HAP-1 (cell line): ENCODE measurements at places on chromosomes 5 and 9.
A peak's percentile ranks its signal among the peaks of the same experiment; 100 is the strongest.

GRCh38 chr9:23945897-23946296 is 119.9 kb upstream of the ELAVL2 start:
- peak; percentile 7 for DNase-seq

DNA sequence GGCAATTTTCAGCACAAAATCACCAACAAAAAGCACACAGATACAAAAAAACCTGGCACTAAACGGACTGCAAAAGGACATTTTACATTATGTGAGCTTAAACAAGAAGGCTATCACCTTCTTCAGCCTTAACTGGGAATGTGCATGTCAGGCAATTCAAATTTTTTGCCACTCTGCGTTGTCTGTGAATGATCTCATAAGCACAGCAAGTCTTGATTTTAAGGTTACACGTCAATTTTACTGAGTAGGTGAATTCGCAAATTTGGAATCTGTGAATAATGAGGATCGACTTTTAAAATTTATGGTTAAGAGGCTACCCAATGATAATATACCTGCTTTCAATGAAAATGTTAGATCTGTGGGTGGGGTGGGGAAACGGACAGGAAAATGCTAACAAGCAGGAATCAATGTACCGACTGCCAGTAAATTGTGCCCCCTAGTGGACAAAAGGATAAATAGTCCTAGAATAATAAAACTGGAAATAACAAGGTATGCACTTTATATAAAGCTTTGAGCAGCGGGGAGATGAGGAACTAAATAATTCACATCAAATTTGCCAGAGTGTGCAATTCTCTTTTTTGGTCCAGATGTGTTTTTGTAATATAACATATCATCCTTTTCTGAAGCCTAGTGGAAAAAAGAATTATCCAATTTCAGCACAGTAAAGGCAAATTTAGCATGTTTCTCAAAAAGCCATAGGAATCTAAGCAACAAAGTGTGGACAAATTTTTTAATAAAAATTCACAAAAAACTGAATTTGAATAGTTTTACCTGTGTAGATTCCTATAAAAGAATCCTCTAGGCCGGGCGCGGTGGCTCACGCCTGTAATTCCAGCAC is 20.5 kb downstream of the EQTN start:
- peak; percentile 70 for DNase-seq

DNA sequence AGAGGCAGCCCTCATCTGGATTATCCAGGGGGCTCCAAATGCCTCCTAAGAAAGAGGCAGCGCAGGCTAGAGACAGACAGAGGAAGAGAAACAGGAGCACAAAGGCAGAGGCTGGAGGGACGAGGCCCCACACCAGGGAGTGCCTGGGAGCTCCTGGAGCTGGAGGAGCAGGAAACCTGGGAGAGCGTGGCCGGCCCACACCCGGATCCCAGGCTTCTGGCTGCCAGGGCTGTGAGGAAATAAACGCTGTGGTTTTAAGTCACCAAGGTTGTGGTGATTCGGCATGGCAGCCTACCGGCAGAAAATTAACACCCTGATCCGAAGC is 165.5 kb downstream of the OLFM1 start:
- no peak for DNase-seq

- DNase-seq = no peak
Measured at GRCh38 chr5:35900972-35901695, 37.3 kb downstream of the CAPSL start.
